ENCODE measurements at places on chromosomes 4 and X.

GRCh38 chr4:104811727-104812126, 317.0 kb upstream of the CXXC4 start:
- DNase-seq: no peak

GRCh38 chr4:54843946-54844345, 186.2 kb downstream of the KIT start:
- DNase-seq: no peak

GRCh38 chrX:78024349-78025059, 55.1 kb upstream of the PGAM4 start:
- no peak for DNase-seq

GRCh38 chr4:108035691-108036090, 46.0 kb downstream of the HADH start:
- DNase-seq: no peak

DNA sequence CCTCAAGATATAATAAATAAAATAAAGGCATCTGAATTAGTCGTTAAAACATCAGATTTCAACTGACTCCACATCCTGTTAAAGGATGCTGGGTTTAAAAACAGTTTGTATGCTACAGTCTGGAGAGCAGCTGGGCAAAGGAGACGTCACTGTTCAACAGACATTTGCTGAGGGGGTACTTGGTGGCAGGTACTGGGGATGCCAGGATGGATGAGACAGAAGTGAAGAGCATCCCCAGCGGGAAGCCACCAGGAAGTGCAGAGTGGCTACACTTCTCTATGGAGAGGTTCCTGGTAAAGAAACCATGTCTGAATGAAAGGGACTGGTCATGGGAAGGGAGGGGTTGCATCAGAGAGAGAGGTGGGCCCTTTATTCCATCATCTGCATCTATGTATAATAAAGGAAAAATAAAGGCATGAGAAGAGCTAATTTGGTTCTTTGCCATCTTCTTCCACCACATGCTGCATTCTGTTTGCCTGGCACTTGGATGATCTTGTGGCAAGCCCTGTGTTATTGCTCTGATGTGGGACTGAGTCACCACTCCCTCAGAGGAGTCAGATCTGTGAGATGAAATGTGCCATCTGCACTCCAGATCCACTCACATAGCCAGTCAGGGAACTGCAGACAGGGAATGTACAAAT, 145.0 kb downstream of the SOWAHB start:
- peak; percentile 47 for DNase-seq

DNA sequence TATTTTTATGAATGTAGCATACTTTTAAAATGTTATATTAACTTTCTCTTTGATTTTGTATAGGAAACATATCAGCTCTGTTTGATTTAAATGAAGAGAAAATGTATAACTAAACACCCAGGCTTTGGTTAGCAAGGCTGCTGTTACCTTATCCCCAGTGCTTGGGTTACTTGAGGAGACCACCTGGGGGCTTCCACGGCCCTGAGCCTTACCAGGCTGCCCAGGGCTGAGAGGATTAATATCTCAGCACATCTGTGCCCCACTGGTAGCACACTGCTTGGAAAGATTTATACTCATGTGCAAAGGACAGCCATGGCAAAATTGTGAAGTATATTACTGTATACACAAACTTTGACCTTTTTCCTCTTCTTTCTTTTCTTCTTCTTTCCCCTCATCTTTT, 752.9 kb downstream of the RAPGEF2 start:
- no peak for DNase-seq

- DNase-seq: no peak
Measured at GRCh38 chr4:160038615-160039014, 935.7 kb downstream of the RAPGEF2 start.

GRCh38 chrX:65098851-65099250, 122.6 kb upstream of the ZC4H2 start:
- no peak for DNase-seq

- peak; percentile 10 for DNase-seq
Measured at GRCh38 chr4:87498446-87498900, 30.7 kb downstream of the SPARCL1 start.

GRCh38 chr4:95107635-95108034, 349.9 kb downstream of the BMPR1B start:
- no peak for DNase-seq

DNA sequence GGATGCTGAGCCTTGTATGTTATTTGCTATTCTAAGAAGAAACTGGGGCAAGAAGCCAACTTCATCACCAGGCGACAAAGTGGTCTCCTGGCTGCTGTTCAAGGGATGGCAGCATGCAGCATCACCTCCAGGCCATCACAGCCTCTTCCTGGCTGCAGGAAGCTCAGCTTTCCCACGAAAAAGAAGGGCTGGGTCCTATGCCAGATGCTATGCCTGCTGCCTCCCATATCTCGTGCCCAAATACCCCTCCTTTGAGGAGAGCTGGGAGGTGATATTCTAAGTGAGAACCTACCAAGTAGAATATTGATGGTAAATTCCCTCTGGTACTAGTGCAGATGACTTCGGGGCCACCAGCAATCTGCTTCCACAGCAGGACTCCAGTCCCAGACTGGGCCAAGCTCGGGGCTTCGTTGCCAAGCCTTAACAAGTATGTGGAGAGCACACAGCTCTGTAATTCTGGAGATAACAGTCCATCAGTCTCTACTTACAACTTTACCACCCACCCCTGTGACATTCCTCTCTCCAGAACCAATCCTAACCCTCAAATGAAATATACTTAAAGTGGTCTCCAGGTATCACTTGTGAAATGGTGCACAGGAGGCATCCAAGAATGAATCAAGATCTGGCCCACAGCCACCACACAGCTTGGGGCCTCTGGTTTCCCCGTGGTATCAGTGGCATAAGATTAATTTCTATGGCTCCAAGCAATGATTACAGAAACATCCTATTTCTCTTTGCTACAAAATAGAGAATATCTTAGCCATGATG, 149.3 kb downstream of the PALLD start:
- no peak for DNase-seq

DNA sequence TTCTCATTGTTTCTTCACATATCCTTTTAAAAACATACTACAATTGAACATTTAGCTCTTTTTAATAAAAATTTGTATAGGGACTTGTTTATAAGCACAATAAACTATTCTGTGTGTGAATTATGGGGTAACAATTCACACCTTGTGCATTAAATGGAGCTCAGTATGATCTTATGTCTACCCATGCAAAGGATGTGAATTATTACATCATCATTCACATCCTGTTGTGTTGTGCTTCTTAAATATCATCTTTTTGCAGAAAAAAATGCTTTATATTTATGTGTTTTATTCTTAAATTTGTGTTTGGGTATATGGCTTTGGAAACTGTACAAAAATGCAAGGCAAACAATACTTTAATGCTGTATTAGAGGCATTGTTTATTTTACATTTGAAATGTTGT, 96.7 kb upstream of the PABPC4L start:
- no peak for DNase-seq

GRCh38 chr4:104575278-104575677, 80.6 kb upstream of the CXXC4 start:
- no peak for DNase-seq

DNA sequence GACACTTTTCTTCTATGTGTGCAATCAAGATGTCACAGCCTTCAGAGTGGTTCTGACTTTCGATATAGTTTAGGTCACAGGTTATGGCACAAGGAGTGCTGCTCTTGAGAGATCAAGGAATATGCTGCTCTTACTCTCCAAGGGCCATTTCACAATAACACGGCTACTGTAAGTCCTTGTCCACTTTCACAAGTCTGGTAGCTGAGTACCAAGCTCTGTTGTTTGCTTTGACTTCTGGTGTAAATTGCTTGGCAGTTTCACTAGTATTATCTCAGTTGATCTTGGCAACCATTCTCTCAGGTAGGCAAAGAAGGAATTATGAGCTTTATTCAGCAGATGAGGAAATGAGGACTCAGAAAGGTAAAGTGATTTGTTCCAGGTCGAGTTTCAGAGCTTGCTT, 35.4 kb upstream of the SPANXB1 start:
- DNase-seq: no peak

- DNase-seq: no peak
Measured at GRCh38 chrX:87391742-87392141, 125.9 kb upstream of the KLHL4 start.

DNA sequence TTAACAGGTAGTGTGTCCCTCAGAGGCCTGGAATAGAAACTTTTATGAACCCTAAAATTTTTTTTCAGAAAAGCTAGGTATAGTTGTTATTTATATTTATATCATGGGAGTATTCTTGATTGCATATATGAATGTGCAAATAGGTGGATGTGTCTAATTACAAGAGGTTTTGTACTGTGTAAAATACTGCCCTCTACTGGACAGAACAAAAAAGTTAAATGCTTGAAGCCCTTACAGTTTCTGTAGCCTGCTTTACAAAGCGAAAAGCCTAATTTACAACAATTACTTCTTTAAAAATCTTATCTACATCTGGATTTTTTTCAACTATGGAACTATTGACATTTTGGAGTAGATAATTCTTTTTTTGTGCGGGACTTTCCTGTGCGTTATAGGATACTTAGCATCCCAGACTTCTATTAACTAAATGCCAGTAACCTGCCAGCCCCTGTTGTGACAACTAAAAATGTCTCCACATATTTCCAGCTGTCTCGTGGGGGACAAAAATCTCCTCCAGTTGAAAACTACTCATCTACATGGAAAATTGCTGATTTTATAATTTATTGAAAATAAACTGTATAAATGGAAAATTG, 35.1 kb downstream of the ENPEP start:
- no peak for DNase-seq

- no peak for DNase-seq
Measured at GRCh38 chr4:108637856-108638255, 12.5 kb upstream of the OSTC start.

DNA sequence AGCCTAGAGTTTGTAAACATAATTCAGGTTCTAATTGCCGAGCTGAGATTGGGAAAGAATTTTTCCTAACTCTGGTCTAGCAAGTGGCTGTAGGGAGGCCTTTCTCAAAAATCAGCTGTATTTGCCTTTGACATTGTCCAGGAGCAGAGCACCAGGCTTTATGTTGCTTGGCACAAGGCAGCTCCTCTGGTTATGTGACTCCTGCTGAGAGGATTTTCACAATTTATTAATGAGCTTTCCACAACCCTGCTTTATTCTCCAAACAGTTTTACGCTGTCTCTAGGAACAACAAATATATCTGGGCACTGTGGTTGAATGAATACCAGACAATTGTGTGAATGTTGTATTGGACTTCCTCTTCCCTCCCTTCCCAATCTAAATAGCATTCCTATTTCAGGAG, 14.9 kb downstream of the LSM6 start:
- no peak for DNase-seq

GRCh38 chr4:94011190-94011589, 182.6 kb downstream of the ATOH1 start:
- DNase-seq: no peak

DNA sequence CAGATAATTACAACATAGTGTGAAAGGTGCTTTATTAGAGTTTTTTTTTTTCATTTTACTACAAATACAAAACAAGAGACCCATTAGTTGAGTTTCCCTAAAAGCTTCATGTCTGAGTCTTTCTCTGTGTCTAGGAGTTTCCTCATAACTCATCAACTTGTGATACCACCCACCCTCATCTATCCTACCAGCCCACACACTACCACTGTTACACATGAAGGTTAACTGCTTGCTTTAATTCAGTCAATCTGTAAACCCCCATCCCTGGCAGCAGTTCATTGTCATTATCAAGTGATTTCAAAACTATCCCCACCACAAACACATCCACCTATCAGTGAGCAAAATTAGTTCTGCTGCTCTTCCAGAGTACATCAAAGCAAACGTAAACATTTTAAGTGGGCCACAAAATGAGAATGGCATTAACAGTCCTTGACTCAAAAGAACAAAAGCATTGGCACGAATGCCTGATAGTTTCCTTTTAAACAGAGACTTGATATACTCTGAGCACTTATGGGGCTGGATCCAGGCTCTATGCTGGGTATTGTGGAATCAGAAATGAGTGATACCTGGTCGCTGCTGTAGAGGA, 331.6 kb upstream of the FAM241A start:
- DNase-seq: no peak

GRCh38 chr4:2489841-2490552, 21.1 kb downstream of the RNF4 start:
- no peak for DNase-seq

DNA sequence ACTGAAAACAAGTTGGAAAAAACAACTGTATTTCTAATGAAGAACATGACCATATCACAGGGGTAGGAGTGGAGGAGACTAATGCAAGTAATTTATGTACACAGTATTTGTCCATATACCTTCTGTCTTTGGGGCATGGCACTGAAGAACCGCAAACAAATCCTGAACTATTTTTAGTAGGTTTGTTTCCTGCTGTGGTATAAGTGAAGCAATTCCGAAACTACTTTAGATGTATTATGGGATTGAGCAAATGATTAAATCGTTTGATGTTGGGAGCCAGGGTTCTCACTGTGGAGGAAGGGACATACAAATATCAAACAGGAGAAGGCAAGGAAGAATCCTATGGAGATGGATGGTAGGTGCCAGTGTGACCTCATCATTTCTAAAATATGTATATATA, 18.9 kb upstream of the SH3KBP1 start:
- no peak for DNase-seq

DNA sequence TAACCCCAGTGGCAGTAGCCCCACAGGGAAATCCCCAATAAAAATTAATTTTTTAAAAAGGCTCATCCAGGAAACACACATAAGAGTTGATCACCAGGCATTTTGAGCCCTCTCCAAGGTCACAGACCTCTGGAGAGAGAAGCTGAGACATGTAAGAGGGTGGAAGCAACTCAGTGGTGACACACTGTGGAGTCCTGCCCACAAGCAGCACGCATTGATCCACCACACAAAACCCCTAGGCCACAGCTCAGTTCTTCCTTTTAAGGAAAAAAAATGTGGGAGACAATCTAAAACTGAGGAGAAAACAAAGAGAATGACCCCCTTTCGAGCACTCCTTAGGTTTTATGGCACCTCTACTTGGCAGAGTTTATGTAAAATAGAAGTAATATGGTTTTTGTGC, 71.7 kb upstream of the S100G start:
- DNase-seq: no peak

DNA sequence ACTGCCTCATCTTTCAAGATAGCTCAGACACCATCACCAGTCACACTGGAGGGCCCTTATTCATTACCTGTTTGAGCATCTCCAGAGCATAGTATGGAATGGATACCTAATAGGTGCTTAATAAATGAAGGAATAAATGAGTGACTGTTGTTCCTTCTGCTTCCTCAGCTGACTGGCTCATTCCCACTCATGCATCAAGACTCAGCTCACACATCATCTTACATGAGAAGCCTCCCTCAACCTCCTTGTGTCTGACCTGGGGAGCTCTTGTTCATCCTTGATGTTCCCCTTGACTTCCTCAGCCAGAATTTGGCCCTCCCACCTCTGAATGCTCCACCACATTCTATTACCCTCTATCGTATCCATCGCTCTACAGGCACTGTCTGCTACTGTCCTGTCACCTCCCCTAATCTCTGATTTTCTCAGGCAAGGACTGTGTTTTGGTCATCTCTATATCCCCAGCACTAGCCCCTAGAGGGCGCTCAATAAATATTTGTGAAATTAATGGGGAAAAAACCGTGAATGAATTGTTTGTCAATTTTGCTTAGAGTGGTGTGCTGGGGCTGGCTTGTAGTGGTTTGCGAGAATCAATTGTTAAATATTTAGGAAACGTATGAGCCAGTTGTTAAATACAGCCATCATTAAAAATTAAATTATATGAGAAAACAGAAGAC, 88.3 kb downstream of the NHSL2 start:
- DNase-seq: no peak
